HFFc6 (cell line): ENCODE measurements at places on chromosomes 6 and 20. TPM values are rescaled to one million over a fixed set of nuclear protein-coding genes. Genes with fewer than 3 reads are reported as not detected.
A peak's percentile ranks its signal among the peaks of the same experiment; 100 is the strongest.

The GPR6 gene
- not detected in 3 replicates for total RNA-seq

The GABRR1 gene
- total RNA-seq: not detected in 3 replicates

The AKAP12 gene
- total RNA-seq: 2.9 to 7.0 TPM (median 6.5 TPM) in 3 replicates

The ATP5F1E gene
- 83.4 to 86.3 TPM (median 83.9 TPM) in 3 replicates for total RNA-seq

The JPH2 gene
- total RNA-seq: 8.8 to 13.6 TPM (median 9.9 TPM) in 3 replicates

The PSORS1C1 gene
- 4.4 and 5.4 TPM in 2 replicates for total RNA-seq

The FAM83D gene
- total RNA-seq: 12.8 to 32.9 TPM (median 25.4 TPM) in 3 replicates

DNA sequence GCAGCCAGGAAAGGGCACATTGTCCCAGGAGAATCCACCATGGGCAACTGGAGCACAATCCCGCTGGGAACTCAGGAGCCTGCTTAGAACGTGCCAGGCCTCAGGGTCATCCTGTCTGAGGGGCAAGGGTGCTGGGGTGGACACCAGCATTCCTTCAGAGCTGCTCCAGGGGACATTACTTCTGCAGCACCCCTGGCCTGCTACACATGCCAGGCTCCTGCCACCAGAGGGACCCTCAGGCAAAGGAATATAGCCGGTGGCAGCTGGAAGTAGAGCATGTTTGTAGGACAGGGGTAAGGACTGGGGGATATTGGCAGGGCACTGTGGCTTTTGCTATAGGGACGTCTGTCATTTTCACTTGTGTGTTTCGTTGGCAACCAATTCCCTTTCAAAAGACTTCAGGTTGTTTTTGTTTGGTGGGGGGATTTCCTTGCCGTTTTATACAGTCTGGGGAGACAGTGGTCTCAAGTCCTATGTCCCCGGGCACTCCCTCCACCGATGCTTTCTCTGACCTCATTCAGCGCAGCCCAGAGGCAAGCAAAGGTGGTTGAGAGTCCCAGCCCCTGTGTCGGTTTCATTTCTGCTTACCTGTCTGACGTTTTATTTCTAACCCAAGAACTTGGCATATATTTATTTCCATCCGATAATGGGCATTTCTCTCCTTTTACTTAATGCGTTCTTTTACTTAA, 130.8 kb downstream of the JPH2 start:
- peaks cover 1% of the 10 kb centered on the region for H3K27me3 ChIP-seq
- peaks cover 8% of the 10 kb centered on the region for H3K4me1 ChIP-seq
- peaks cover 74% of the 10 kb centered on the region for H3K36me3 ChIP-seq
- no peak overlapping the region for H3K4me3 ChIP-seq
- H3K27ac ChIP-seq: no peak overlapping the region

DNA sequence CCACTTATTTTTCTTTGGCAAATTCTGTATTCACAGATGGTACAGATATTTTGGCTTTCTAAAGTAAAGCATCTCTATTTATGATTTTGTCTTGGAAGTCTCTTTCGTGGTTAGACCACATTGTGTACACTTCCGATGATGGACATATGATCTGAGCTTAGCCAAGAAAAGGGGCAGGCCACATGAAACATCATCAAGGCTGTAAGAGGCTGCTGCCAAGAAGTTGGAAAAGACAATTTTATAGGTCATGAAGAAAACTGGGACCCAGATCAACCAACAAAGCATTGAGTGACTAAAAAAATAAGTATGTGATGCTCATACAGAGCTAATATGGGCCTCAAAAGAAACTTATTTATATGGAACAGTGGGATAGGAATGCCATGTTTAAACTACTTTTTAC, 266.4 kb downstream of the HAO1 start:
- no peak for DNase-seq
- peaks cover 5% of the 10 kb centered on the region; the same call in 1 of the 2 replicates for H3K36me3 ChIP-seq
- H3K4me3 ChIP-seq: no peak overlapping the region
- no peaks in the 10 kb centered on the region for H3K27me3 ChIP-seq
- no peak overlapping the region for H3K27ac ChIP-seq

DNA sequence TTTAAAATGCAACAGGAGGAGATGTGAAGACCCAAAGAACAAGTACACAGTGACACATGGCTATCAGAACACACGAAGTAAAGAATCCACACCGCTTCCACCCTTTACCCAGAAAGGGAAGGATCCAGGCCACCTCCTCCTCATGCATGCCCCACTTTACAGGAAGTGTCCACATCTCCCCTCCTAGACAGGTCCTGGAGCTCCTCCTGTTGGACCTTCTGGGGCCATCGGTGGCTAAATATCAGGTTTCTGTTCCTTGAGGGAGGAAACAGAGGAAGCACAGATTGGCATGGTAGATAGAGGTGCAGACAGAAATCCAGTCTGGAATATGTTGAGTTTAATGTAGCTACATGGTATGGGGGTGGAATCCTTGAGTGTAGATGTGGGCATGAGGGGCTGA, 10.9 kb downstream of the NINL start:
- peaks cover 22% of the 10 kb centered on the region for H3K4me1 ChIP-seq
- no peaks in the 10 kb centered on the region for H3K36me3 ChIP-seq
- H3K4me3 ChIP-seq: no peak overlapping the region
- no peaks in the 10 kb centered on the region for H3K27me3 ChIP-seq
- peak; percentile 25 for DNase-seq

DNA sequence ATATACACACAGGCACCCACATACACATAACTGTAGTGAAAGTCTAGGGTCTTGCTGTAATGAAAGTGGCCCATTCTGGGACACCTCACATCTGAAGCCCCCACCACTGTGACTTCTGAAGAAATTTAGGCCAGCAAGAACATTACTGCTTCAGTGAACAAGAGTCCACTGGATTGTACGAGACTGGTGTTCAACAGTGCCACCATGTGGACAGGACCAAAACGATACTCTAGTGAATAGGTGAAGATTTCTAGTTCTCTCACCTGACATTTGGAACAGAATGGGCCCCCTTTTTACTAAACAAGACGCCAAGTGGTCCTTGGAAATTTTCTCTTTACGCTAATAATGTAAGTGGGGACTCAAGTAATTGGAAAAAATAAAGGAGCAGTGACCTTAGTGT, 156.9 kb downstream of the MAFB start:
- no peak for DNase-seq
- no peaks in the 10 kb centered on the region for H3K27me3 ChIP-seq
- H3K27ac ChIP-seq: no peak overlapping the region
- H3K4me3 ChIP-seq: no peak overlapping the region
- no peaks in the 10 kb centered on the region for H3K4me1 ChIP-seq

- H3K27ac ChIP-seq: no peak overlapping the region
- H3K36me3 ChIP-seq: no peaks in the 10 kb centered on the region
- H3K4me1 ChIP-seq: peaks cover 18% of the 10 kb centered on the region
- no peak for DNase-seq
- no peaks in the 10 kb centered on the region for H3K27me3 ChIP-seq
Measured at GRCh38 chr6:45054610-45055009, 273.5 kb upstream of the RUNX2 start.

GRCh38 chr6:76418560-76419223, 346.2 kb upstream of the IMPG1 start:
- no peak overlapping the region for H3K27ac ChIP-seq
- H3K36me3 ChIP-seq: no peaks in the 10 kb centered on the region
- no peaks in the 10 kb centered on the region for H3K4me1 ChIP-seq
- no peak overlapping the region for H3K4me3 ChIP-seq
- no peaks in the 10 kb centered on the region for H3K27me3 ChIP-seq

GRCh38 chr6:138484018-138484731, 15.1 kb downstream of the NHSL1 start:
- H3K27me3 ChIP-seq: no peaks in the 10 kb centered on the region
- no peak overlapping the region for H3K27ac ChIP-seq
- H3K36me3 ChIP-seq: peaks cover 9% of the 10 kb centered on the region; the same call in 1 of the 2 replicates
- H3K4me3 ChIP-seq: no peak overlapping the region
- DNase-seq: no peak
- H3K4me1 ChIP-seq: peaks cover 20% of the 10 kb centered on the region

- H3K36me3 ChIP-seq: no peaks in the 10 kb centered on the region
- peaks cover 18% of the 10 kb centered on the region for H3K27me3 ChIP-seq
- no peak overlapping the region for H3K27ac ChIP-seq
- DNase-seq: no peak
Measured at GRCh38 chr20:24235296-24236175, 233.9 kb upstream of the SYNDIG1 start.

GRCh38 chr6:19988555-19988954, 151.4 kb downstream of the ID4 start:
- H3K4me1 ChIP-seq: no peaks in the 10 kb centered on the region
- no peaks in the 10 kb centered on the region for H3K36me3 ChIP-seq
- H3K27me3 ChIP-seq: no peaks in the 10 kb centered on the region
- H3K4me3 ChIP-seq: no peak overlapping the region
- no peak overlapping the region for H3K27ac ChIP-seq
- DNase-seq: no peak

GRCh38 chr20:9071976-9072726, 3.3 kb downstream of the PLCB4 start:
- H3K4me1 ChIP-seq: peaks cover 69% of the 10 kb centered on the region
- DNase-seq: no peak
- peak overlapping the region; percentile 95 for H3K4me3 ChIP-seq
- peaks cover 17% of the 10 kb centered on the region for H3K36me3 ChIP-seq
- peak overlapping the region; percentile 56 for H3K27ac ChIP-seq

GRCh38 chr6:157710604-157711003, 112.4 kb upstream of the SNX9 start:
- no peak overlapping the region for H3K27ac ChIP-seq
- no peaks in the 10 kb centered on the region for H3K36me3 ChIP-seq
- peaks cover 19% of the 10 kb centered on the region for H3K27me3 ChIP-seq

GRCh38 chr20:63233061-63233344, 2.7 kb upstream of the BIRC7 start:
- peak overlapping the region; percentile 91 for H3K27ac ChIP-seq
- H3K27me3 ChIP-seq: peaks cover 5% of the 10 kb centered on the region
- peaks cover 35% of the 10 kb centered on the region for H3K4me1 ChIP-seq
- no peak for DNase-seq
- H3K36me3 ChIP-seq: no peaks in the 10 kb centered on the region

- H3K27ac ChIP-seq: peak overlapping the region; percentile 86
- peaks cover 6% of the 10 kb centered on the region for H3K27me3 ChIP-seq
- peaks cover 62% of the 10 kb centered on the region for H3K4me1 ChIP-seq
- no peak overlapping the region for H3K4me3 ChIP-seq
- DNase-seq: no peak
Measured at GRCh38 chr20:44691424-44692423, 23.4 kb upstream of the CCN5 start.

- H3K27ac ChIP-seq: no peak overlapping the region
- no peak for DNase-seq
- no peaks in the 10 kb centered on the region for H3K36me3 ChIP-seq
- H3K4me1 ChIP-seq: no peaks in the 10 kb centered on the region
- peaks cover 2% of the 10 kb centered on the region for H3K27me3 ChIP-seq
Measured at GRCh38 chr20:13274275-13274861, 53.3 kb downstream of the ISM1 start.

DNA sequence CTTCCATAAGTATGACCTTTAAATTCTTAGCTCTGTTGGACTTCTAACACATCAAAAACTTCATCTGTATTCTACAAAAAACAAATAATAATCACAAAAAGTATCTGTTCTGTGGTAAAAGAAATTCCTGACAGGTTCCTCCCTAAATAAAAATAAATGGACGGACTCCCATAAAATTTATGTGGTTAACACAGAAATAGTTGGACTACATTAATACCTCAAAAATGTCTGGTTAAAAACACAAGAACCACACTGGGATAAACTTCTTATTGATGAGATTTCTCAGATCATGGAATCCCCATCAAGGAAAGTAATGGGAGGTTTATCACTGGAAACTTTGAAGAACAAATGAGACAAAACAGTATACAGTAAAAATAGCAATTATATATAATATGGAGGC, 172.4 kb downstream of the MOXD1 start:
- H3K27me3 ChIP-seq: no peaks in the 10 kb centered on the region
- H3K36me3 ChIP-seq: peaks cover 17% of the 10 kb centered on the region
- H3K4me3 ChIP-seq: peak overlapping the region; percentile 39
- peak; percentile 38 for DNase-seq
- peak overlapping the region; percentile 54 for H3K27ac ChIP-seq
